Mesothelial cell of epicardium (in vitro differentiated cells): ENCODE measurements at places on chromosomes 6 and 20. TPM values are rescaled to one million over a fixed set of nuclear protein-coding genes. Genes with fewer than 3 reads are reported as not detected.
A peak's percentile ranks its signal among the peaks of the same experiment; 100 is the strongest.

Gene VGLL2
- not detected in 3 replicates for total RNA-seq

- peak overlapping the region; percentile 78 for H3K4me3 ChIP-seq
- DNase-seq: peak; percentile 58
- peaks cover 68% of the 10 kb centered on the region for H3K4me1 ChIP-seq
Observed at GRCh38 chr6:31822036-31822821, 5.3 kb upstream of the HSPA1B start.

- DNase-seq: no peak
- H3K27ac ChIP-seq: no peak overlapping the region
- peaks cover 60% of the 10 kb centered on the region for H3K36me3 ChIP-seq
- peaks cover 13% of the 10 kb centered on the region for H3K4me1 ChIP-seq
- H3K4me3 ChIP-seq: no peak overlapping the region
- H3K27me3 ChIP-seq: no peaks in the 10 kb centered on the region
Observed at GRCh38 chr6:44442236-44442635, 54.7 kb downstream of the CDC5L start.

DNA sequence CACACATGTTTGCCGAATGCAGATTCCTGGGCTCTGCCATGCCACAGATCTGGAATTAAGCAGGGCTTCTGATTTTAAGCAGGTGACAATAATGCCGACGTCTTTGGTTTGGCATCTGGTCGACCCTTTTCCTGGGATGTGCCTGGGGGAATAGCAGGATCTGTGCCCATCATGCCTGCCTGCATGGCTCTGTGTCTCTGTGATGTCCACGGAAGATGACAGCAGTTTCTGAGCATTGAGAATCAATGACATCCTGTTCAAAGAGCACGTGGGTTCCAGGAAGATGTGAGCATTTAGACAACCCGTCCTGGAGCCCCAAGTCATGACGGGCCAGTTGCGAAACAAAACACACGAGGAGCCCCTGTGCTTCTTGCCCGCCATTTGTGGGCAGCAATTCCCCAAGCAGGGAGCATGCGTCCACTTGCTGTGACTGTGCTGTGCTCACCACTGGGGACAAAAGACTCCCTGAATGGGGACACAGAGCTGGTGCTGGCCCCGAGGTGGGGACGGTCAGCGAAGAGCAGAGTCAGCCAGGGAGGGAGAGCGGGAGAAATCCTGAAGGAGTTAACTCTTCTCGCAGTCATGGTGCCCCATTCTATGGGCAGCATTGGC is 110.1 kb downstream of the ERMARD start:
- no peaks in the 10 kb centered on the region for H3K36me3 ChIP-seq
- no peak overlapping the region for H3K4me3 ChIP-seq
- no peak overlapping the region for H3K27ac ChIP-seq
- H3K27me3 ChIP-seq: peaks cover 3% of the 10 kb centered on the region
- H3K4me1 ChIP-seq: no peaks in the 10 kb centered on the region

DNA sequence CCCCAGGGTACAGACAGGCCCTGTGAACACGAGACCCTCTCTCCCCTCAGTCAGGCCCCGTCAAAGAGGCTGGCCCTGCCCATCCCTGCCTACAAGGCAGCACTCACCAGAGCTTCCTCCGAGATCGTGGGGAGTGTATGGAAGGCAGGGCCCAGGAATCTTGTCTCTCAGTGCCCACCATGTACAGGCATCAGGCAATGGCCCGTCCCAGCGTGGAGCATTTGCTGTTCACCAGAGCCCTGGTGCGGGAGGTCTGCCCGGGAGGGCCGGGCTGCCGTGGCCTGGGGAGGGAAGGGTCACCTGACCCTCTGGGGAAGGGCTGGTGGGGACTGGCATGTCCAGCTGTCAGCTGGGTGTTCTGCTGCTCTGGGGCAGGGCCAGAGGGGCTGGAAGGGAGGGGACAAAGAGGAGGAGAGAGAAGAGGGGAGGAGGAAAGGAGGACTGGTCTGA is at the start of gene IP6K3:
Gene IP6K3 (minus strand): TSS at position 255 of the 450 bp plus-strand sequence. CDS start 11,429 bp downstream, outside the sequence.
- H3K36me3 ChIP-seq: no peaks in the 10 kb centered on the region
- H3K27ac ChIP-seq: peak within 1 kb of the TSS; percentile 52
- H3K4me3 ChIP-seq: no peak within 1 kb of the TSS
- H3K4me1 ChIP-seq: peaks cover 54% of the 10 kb centered on the region

DNA sequence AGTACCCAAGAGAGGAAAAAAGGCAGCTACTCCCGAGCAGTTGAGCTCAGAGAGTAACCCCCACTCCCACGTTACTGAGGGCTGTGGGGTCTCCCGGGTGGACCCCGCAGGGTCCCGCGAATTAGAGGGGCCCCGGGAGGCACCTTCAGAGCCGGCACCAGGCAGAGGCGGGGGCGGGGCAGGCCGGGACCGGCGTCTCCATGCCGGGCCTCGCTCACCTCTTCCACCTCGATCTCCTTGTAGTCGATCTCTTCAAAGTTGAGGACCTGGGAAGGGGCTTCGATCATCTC is 381 bp downstream of the MAP3K7 start:
- peak overlapping the region; percentile 99 for H3K27ac ChIP-seq
- DNase-seq: no peak
- no peaks in the 10 kb centered on the region for H3K36me3 ChIP-seq
- peaks cover 29% of the 10 kb centered on the region for H3K4me1 ChIP-seq
- peak overlapping the region; percentile 91 for H3K4me3 ChIP-seq

DNA sequence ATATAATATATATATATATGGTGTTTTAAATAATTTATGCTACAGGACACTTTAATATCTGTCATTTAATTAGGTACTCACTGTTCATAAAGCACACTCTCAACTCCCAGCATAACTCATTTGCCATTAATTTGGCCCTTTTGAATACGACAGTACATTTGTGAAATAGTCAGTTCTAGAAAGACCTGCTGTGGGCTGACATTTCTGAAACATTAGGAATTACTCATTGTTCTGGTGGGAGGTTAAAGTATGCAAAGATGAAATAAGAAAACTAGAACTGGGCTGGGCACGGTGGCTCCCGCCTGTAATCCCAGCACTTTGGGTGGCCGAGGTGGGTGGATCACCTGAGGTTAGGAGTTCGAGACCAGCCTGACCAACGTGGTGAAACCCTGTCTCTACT is 497.5 kb downstream of the UTRN start:
- peaks cover 9% of the 10 kb centered on the region for H3K36me3 ChIP-seq
- no peaks in the 10 kb centered on the region for H3K4me1 ChIP-seq
- no peak overlapping the region for H3K4me3 ChIP-seq
- no peak for DNase-seq

Gene TSPO2
- not detected in 3 replicates for total RNA-seq

Gene LY6G6C
- 0.89 to 1.4 TPM (median 1.3 TPM) in 3 replicates for total RNA-seq

DNA sequence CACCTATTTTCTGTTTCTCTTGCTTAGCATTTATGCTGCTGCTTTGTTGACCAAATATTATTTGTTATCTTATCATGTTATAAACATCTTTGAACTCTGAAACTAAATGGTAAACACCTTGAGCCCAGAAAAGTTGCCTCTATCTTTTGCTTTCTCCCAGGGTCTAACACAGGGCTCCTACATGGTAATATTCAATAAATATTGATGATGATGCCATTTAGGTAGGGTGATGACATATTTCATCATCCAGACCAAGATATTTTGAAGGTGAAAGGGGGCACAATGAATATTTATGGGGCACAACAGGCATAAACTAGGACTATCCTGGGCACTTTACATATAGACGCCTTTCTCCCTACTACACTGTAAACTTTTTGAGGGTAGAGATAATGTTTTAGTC is 11.6 kb upstream of the ENPP4 start:
- H3K4me3 ChIP-seq: no peak overlapping the region
- H3K36me3 ChIP-seq: peaks cover 2% of the 10 kb centered on the region
- DNase-seq: no peak
- H3K27ac ChIP-seq: no peak overlapping the region
- no peaks in the 10 kb centered on the region for H3K4me1 ChIP-seq
- H3K27me3 ChIP-seq: peaks cover 4% of the 10 kb centered on the region

- DNase-seq: no peak
- H3K36me3 ChIP-seq: no peaks in the 10 kb centered on the region
- H3K4me3 ChIP-seq: no peak overlapping the region
- H3K27me3 ChIP-seq: no peaks in the 10 kb centered on the region
- no peaks in the 10 kb centered on the region for H3K4me1 ChIP-seq
Observed at GRCh38 chr6:114181664-114182063, 161.2 kb downstream of the HS3ST5 start.

DNA sequence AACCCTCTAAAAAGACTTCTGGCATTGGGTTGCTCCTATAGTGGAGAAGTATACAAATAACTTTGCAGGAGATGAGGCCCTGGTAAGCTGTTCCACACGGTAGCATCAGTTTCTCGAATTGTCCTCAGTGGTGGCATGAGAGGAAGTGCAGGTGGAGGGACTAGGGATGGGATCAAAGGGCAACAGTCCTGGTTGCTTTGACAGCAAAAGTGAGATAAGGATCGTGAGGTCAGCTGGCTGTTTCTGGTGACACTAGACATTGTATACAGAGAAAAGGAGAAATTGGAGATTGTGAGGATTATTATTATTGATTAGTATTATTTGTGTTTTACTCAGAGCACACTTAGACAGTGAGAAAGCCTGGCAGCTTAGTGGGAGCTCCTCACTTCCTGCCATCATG is 61.3 kb upstream of the EXOC2 start:
- H3K4me3 ChIP-seq: no peak overlapping the region
- no peaks in the 10 kb centered on the region for H3K36me3 ChIP-seq

DNA sequence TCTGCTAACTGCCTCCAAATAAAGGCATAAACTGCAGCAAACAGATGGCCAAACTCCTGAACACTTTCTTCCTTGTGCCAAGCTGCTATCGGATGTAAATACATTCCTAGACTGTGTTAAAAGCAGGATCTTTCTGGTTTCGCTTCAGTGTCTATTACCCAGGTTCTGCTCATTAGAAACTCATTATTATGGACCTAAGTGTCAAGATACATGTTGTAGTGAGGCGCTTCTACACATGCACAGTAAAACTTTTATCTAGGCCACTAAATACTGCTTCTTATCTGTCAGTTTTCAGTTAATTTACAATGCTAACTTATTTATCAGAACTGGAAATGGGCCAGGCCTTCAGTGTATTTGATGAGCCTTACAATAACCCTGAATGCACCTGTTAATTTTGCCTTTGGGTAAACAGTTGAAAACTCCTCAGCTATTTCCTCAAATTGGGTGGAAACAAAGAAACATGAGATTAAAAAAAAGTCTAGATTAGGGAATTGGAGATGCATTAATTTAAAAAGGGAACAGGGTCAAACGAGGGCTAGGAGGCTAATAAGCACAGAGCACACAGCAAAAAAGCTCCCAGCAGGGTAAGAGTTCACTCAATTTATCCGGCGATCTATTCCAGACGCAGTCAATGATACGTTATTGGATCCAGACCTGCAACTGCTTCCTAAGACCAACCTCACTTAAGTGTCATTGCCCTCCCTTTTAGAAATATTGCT is 240.6 kb downstream of the FOXC1 start:
- H3K4me1 ChIP-seq: peaks cover 28% of the 10 kb centered on the region
- H3K27me3 ChIP-seq: peaks cover 10% of the 10 kb centered on the region
- H3K4me3 ChIP-seq: no peak overlapping the region
- no peak for DNase-seq
- peak overlapping the region; percentile 26 for H3K27ac ChIP-seq

DNA sequence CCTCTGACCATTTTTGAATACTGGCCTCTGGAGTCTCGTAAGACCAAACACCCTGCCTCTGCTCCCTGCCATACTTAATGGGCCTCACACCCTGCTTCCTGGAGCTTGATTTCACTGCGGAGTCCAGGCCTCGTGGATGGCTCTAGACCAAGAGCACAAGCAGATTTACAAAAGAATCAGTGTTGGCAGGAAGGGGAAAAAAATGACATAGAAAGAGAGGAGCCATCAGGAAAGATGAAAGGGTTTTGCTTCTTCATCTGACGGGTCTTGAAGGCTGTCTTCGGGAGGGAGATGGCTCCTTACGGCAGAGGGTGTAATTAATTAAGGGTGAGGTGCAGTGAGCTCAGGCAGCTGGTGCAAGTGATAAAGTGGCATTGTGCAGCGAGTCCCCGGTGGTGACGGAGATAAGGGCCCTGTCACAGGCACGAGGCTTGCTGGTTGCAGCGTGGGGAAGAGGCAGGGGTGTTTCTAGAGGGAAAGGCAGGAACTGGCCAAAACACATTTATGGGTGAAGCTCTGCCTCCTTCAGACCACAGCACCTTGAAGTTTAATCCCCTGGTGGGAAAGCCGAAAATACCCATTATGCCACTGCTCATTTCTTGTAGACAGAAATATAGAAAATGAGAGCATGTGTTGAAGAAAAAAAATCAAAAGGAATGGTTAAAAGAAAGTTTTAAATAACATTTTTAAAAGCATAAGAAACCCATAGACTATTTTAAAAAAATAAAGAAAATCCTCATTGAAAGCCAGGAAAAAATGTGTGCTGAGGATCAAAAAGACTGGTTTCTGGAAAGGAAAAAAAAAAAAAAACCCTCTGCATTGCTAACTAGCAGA is 128.6 kb upstream of the LRFN2 start:
- H3K36me3 ChIP-seq: no peaks in the 10 kb centered on the region
- H3K27me3 ChIP-seq: peaks cover 22% of the 10 kb centered on the region
- peaks cover 29% of the 10 kb centered on the region for H3K4me1 ChIP-seq
- no peak overlapping the region for H3K27ac ChIP-seq
- H3K4me3 ChIP-seq: no peak overlapping the region
